ENCODE measurements at places on chromosomes 2 and 18. TPM values are rescaled to one million over a fixed set of nuclear protein-coding genes. Genes with fewer than 3 reads are reported as not detected.

- H3K27ac ChIP-seq = no peak overlapping the region
- H3K36me3 ChIP-seq = peaks cover 6% of the 10 kb centered on the region
- H3K4me3 ChIP-seq = no peak overlapping the region
- H3K27me3 ChIP-seq = peaks cover 57% of the 10 kb centered on the region
- no peak for DNase-seq
Observed at GRCh38 chr18:46748466-46748865, 8.4 kb downstream of the ST8SIA5 start.

DNA sequence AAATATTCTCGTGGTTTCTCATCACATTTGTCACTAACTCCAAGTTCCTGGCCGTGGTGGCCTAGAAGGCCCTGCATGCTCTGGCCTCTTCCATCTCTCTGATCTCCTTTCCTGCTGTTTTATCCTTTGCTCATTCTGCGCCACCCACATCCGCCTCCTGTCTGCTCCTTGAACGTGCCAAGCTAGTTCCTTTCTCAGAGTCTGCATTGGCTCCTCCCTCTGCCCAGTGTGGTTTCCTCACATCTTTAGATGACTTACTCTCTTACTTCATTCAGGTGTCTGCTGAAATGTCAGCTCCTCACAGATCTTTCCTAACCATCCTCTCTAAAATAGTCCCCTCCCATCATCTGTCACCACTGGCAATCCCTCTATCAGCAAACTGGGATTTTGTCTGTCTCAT, 158.6 kb upstream of the RBMS1 start:
- peaks cover 11% of the 10 kb centered on the region for H3K27me3 ChIP-seq
- H3K36me3 ChIP-seq = no peaks in the 10 kb centered on the region
- H3K4me3 ChIP-seq = peak overlapping the region; percentile 58
- peak; percentile 68 for DNase-seq

Gene PTPN2
- 62.7 TPM for total RNA-seq

GRCh38 chr2:231673348-231673770, 35.0 kb upstream of the PTMA start:
- H3K27ac ChIP-seq = no peak overlapping the region
- no peaks in the 10 kb centered on the region for H3K27me3 ChIP-seq
- peaks cover 55% of the 10 kb centered on the region for H3K4me1 ChIP-seq

DNA sequence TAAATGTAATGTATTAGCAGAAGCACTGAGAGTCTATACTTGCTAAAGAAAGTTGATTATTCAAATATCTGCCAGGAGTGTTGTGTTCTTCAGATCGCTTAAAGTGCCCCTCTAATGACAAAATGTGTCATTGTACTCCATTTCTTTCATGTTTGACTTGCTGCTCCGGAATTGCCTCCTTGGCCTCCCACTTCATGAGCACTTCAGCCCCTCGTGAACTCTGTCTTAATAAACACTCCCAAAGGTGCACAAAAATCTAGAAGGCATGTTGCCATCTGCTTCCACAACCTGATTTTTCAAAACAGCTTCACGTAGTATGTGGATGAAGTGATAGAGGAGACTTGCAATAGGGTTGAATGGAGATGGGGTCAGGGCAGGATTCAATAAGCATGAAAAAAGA, 396.1 kb downstream of the TDRD15 start:
- H3K27me3 ChIP-seq = no peaks in the 10 kb centered on the region
- DNase-seq = no peak
- H3K4me1 ChIP-seq = no peaks in the 10 kb centered on the region
- no peak overlapping the region for H3K27ac ChIP-seq
- H3K4me3 ChIP-seq = no peak overlapping the region

DNA sequence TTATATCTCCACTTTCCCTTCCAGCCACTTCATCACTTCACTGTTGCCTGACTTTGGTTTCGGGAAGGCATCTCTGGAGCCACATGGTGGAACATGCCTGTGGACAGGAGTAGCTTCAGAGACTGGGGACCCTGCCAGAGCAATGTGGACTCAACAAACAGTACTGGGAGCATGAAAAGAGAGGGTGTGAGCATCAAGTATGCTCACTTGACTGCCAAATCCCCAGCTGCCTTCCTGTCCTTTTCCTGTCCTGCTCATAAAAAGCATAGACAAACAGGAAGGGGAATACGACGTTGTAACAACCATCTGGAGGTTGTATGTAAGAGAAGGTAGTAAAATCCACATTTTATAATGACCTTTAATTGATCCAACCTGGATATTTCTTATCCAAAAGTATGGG, 61.3 kb upstream of the CSRNP3 start:
- H3K4me1 ChIP-seq = no peaks in the 10 kb centered on the region
- no peak overlapping the region for H3K4me3 ChIP-seq
- DNase-seq = no peak
- H3K27ac ChIP-seq = no peak overlapping the region

- H3K36me3 ChIP-seq = no peaks in the 10 kb centered on the region
- peak overlapping the region; percentile 47 for H3K4me3 ChIP-seq
- H3K27ac ChIP-seq = no peak overlapping the region
Observed at GRCh38 chr2:44949329-44950151, 8.0 kb downstream of the SIX3 start.

Gene SPC25
- total RNA-seq = not detected

Gene XRCC5
- total RNA-seq = 245 TPM

GRCh38 chr2:101981504-101981903, 10.3 kb upstream of the IL1R2 start:
- H3K27me3 ChIP-seq = peaks cover 4% of the 10 kb centered on the region
- H3K4me1 ChIP-seq = peaks cover 15% of the 10 kb centered on the region
- H3K36me3 ChIP-seq = no peaks in the 10 kb centered on the region
- peak overlapping the region; percentile 86 for H3K27ac ChIP-seq
- DNase-seq = no peak

- H3K27ac ChIP-seq = no peak overlapping the region
- peaks cover 42% of the 10 kb centered on the region for H3K36me3 ChIP-seq
- DNase-seq = no peak
- no peak overlapping the region for H3K4me3 ChIP-seq
Observed at GRCh38 chr18:79756826-79757225, 40.9 kb upstream of the KCNG2 start.

- H3K27ac ChIP-seq = no peak overlapping the region
- no peaks in the 10 kb centered on the region for H3K36me3 ChIP-seq
- H3K4me1 ChIP-seq = peaks cover 2% of the 10 kb centered on the region
Observed at GRCh38 chr2:129673234-129673633, 306.2 kb upstream of the RAB6C start.

DNA sequence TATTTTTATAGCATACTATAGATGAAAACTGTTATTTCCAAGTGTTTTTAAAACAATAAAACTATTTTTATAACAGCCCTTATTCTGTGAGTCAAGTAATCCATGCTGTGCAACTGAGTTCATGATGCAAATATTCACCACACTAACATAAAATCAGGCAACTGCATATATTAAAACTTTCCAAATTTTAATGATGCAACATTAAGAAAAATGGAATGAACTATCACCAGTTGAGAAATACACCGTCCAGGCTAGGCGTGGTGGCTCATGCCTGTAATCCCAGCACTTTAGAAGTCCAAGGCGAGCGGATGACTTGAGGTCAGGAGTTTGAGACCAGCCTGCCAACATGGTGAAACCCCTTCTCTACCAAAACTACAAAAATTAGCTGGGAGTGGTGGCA, 114.5 kb downstream of the CDH2 start:
- no peaks in the 10 kb centered on the region for H3K36me3 ChIP-seq
- no peak overlapping the region for H3K4me3 ChIP-seq
- H3K27me3 ChIP-seq = no peaks in the 10 kb centered on the region
- no peak for DNase-seq
- H3K4me1 ChIP-seq = no peaks in the 10 kb centered on the region

Gene GATA6
- not detected for total RNA-seq

DNA sequence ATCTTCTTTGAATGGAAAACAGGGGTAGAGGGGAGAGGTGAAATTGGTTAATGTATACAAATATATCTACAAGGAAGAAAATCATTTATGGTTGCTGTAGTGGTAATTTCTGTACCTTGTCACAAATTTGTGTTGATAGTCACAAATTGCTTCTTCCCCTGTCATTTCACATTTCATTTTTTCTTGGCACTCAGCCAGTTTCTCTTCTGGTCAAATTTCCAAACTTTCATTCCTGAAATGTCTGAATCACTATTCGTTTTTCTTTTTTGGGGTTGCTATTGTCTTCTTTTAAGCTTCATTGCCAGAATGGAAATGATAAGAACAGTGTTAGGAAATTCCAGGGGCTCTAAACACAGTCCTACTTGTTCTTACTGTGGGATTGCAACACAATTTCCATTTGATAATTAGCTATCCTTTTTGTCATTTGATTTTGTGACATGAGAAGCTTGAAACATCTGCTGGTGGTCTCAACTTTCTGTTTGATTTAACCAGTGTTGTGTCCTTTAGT, 136.0 kb upstream of the GCFC2 start:
- H3K36me3 ChIP-seq = no peaks in the 10 kb centered on the region
- DNase-seq = no peak
- no peaks in the 10 kb centered on the region for H3K4me1 ChIP-seq
- H3K27ac ChIP-seq = no peak overlapping the region
- peaks cover 10% of the 10 kb centered on the region for H3K27me3 ChIP-seq

Gene ABCG5
- total RNA-seq = not detected

- no peak overlapping the region for H3K4me3 ChIP-seq
- peaks cover 16% of the 10 kb centered on the region for H3K36me3 ChIP-seq
- no peaks in the 10 kb centered on the region for H3K27me3 ChIP-seq
- peaks cover 82% of the 10 kb centered on the region for H3K4me1 ChIP-seq
- no peak for DNase-seq
- H3K27ac ChIP-seq = peak overlapping the region; percentile 71
Observed at GRCh38 chr2:63851691-63852311, 10.1 kb downstream of the UGP2 start.

DNA sequence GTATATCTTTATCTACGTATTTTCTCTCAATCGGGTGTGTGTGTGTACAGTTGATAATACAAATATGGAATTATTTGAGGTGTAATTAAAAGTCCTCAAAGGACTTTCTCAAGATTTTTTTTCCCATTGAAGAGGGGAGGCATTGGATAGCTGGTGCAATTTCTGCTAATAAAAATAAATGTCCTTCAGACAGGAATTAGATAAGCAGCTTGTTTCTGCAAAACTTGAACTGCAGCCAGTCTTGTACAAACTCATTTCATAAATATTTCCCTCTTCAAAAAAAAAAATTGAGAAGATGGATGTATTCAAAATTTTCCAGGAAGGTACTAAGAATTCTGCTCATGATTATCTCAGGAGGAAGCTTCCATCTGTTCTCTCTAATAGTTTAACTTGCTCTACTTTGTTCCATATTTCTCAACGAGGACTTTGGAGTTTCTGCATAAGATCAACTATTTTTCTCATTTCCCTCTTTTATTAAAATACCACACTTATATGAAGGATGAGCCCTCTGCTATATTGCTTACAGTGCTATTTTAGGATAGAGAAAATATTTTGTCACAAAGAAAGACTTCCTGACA, 33.0 kb upstream of the GLS start:
- no peak overlapping the region for H3K4me3 ChIP-seq
- no peak overlapping the region for H3K27ac ChIP-seq
- peaks cover 1% of the 10 kb centered on the region for H3K36me3 ChIP-seq
- H3K4me1 ChIP-seq = peaks cover 2% of the 10 kb centered on the region

DNA sequence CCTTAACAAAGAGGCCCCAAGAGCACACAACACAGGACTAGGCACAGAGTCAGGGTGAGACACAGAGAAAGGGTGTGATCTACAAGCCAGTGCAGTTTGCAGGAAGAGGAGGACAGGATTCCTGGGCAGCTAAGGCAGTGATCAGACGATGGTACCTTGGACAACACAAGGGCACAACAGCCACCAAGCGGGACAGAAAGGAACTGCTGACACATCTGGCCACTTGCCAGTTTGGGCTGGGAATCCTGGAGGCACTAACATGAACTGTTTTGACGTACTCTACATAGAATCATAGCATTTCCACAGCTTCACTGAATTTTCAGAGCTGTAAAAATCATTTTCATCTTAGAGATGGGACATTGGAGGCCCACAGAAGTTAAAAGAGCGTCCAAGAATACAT, 221.5 kb upstream of the SLC35G4 start:
- no peak overlapping the region for H3K4me3 ChIP-seq
- H3K4me1 ChIP-seq = no peaks in the 10 kb centered on the region
- H3K36me3 ChIP-seq = no peaks in the 10 kb centered on the region
- DNase-seq = no peak
- H3K27ac ChIP-seq = no peak overlapping the region

Gene UGT1A8
- total RNA-seq = not detected

- no peak for DNase-seq
- H3K36me3 ChIP-seq = no peaks in the 10 kb centered on the region
- no peak overlapping the region for H3K4me3 ChIP-seq
- H3K4me1 ChIP-seq = no peaks in the 10 kb centered on the region
Observed at GRCh38 chr2:191938779-191939178, 91.9 kb upstream of the CAVIN2 start.
